ENCODE measurements at places on chromosomes 1 and 21.

DNA sequence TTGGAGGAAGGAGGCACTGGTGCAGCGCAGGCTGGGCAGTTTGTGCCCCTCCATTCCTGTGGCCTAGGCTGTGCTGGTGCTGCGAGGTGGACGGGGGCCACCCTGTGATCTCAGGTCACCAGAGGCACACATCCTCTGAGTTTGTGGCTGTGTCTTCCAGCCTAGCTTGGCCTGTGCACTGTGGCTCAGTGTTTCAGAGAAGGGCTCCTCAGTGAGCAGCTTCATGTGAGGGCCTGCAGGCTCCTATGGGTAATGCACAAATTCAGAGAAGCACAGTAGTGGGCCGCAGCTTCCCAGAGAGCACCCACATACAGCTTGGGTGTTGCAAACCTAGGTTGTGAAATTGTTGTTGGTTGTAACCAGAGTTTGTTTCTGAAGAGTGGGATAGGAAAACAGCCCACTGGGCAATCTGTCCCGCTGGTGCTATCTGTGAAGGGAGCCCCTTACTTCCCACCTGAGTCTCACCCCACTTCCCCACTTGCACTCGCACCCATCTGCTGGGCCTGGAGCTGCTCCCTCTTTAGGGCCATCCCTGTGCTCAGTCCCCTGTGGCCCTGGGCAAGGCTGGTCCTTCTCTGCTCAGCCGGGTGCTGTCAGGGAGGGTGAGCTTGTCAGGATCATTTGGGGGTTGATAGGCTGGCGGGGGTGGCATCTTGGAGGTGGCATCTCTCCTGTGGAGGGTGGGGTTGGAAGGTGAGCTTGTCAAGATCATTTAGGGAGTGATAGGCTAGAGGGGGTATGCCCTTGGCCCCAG, 30.2 kb downstream of the SNAP47 start:
- no peak for DNase-seq

- no peak for DNase-seq
These were observed 271.5 kb downstream of the TGFB2 start for GRCh38 chr1:218616681-218617080.

GRCh38 chr1:45535988-45536766, 14.4 kb upstream of the AKR1A1 start:
- DNase-seq, result no peak

- DNase-seq, result no peak
These were observed 686 bp downstream of the ARF1 start for GRCh38 chr1:228082918-228083870.

DNA sequence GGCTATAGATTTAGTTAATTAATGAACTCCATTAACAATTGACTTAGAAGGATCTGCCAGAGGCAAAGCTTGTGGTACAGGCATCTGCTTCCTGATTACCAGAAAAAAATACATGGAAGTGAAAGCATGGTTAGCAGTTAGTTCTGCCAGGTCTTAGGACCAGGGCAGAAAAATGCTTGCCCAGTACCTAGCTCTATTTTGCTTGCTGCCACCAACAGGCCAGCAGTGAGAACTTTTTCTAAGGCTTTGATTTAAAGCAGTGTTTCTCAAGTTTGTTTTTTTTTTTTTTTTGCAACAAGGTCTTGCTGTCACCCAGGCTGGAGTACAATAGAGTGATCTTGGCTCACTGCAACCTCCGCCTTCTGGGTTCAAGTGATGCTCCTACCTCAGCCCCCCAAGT, 16.4 kb upstream of the MTF1 start:
- no peak for DNase-seq
